ENCODE measurements at places on chromosomes 1 and 21.

DNA sequence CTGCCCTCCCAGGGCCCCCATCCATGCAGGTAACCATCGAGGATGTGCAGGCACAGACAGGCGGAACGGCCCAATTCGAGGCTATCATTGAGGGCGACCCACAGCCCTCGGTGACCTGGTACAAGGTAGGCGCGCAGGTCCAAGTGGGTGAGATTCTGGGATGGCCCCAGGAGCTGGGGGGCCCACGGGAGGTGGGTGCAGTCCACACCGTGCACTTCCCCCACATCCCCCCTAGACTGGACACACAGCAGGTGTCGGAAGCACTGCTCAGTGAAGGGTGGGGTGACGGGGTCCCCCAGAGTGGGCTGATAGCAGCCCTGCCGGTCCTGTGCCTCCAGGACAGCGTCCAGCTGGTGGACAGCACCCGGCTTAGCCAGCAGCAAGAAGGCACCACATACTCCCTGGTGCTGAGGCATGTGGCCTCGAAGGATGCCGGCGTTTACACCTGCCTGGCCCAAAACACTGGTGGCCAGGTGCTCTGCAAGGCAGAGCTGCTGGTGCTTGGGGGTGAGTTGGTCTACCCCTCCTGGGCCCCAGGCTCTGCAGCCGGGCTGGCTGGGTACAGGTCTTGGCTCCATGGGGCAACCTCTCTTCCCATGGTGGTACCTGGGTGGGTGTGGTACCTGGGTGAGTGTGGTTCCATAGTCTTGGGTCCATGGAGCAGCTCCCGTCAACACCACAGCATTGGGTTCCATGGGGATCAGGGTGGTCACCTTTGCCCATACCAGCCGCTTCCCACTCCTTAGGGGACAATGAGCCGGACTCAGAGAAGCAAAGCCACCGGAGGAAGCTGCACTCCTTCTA, 40.4 kb downstream of the TRIM11 start:
- DNase-seq: peak; percentile 56

- no peak for DNase-seq
Measured at GRCh38 chr1:152873495-152873894, 4.6 kb upstream of the SMCP start.

GRCh38 chr1:183711741-183712361, 58.7 kb upstream of the APOBEC4 start:
- no peak for DNase-seq

GRCh38 chr1:153534925-153535241, 908 bp downstream of the S100A6 start:
- DNase-seq: no peak

DNA sequence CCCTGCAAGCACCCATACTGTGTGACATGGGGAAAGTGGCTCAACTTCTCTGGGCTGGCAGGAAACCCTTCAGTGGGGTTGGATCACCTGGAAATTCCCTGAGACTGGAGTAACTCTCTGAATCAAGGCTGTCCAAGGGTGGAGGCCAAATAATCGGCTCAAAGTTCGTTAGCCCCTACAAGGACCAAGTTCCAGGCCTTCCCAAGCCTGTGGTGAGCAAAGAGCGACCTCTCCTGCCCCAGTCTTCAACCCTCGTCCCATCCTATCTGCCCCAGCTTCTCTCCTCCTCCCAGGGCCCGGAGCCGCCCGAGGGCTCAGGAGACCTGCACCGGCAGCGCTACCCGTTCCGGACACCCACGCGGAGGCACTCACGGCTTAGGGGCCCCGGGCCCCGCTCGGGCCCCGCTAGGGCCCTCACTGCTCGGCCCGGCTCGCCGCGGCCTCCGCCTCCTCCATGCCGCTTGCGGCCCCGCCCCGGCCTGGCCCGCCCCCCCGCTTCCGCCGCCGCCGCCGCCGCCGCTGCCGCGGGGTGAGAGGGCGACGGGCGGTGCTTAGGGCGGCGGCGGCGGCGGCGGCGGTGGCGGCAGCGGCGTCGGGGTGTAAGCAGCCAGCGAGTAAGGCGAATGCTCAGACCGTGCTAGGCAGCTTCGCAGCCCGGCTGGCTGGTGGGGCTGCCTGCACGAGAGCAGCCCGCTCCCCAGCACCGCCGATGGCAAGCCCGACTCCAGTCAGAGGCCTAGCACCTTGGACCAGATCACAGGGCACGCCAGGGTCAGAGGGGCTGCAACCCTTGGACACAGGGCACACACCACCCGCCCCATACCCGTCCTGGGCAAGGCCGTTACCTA, at the start of gene POMGNT1:
TSS of gene POMGNT1 (minus strand) at position 471 of the 848 bp plus-strand sequence. CDS start 613 bp downstream, outside the sequence.
- DNase-seq: peak; percentile 71
